ENCODE measurements at places on chromosomes 6 and 20.
A peak's percentile ranks its signal among the peaks of the same experiment; 100 is the strongest.

DNA sequence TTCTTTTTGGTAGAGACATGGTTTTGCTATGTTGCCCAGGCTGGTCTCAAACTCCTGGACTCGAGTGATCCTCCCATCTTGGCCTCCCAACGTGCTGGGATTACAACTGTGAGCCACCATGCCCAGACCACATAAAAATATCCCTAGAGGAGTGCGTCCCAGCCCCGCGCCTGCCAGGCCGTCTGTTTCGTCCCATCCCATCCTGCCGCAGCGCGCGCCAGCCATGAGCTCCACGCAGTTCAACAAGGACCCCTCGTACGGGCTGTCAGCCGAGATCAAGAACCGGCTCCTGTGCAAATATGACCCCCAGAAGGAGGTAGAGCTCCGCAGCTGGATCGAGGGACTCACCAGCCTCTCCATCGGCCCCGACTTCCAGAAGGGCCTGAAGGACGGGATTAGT, 16.6 kb upstream of the AMD1 start:
- DNase-seq = peak; percentile 36

- no peak for DNase-seq
Measured at GRCh38 chr6:11921017-11921438, 91.1 kb upstream of the HIVEP1 start.

DNA sequence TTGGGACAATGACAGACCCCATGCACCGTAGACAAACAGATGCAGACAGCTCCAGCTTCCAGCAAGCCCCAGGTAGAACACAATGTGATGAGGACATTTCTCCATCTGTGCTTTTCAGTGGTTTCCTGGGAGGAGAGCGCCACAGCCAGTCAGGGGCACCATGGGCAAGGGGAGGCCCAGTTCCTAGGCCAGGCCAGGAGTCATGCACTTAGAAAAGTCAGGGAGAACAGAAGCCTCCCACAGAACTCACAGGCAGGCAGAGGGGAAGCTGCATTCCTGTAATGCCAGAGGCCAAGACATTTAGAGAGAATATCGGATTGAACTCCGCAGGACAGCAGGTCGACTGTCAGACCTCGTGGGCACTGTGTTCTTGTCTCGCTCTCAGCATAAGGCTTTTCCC, 9.2 kb downstream of the SYNDIG1 start:
- no peak for DNase-seq

- DNase-seq = peak; percentile 82
Measured at GRCh38 chr20:29878281-29878741, 1379.2 kb upstream of the DEFB115 start.

- DNase-seq = no peak
Measured at GRCh38 chr6:9272671-9273070, 837.3 kb upstream of the SLC35B3 start.

- DNase-seq = no peak
Measured at GRCh38 chr20:34621036-34621343, 55.9 kb downstream of the PIGU start.

DNA sequence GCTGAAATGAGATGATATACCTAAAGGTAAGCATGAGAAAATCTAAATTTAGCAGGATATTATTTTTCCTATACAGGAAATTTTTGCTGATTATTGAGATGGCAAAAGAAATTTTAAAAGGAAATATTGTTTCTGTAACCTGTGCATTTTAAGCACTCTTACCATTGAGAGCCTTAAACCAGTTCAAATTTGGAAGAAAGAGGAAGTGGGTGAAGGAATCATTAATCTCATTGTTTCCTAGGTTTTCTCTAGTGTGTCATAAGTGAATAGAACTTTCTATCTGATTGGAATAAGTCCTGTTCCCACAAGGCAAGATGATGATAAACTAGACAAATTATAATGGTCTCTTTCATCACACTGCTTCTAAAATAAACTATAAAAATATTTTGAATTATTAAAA, 22.4 kb upstream of the FKBP1C start:
- no peak for DNase-seq

DNA sequence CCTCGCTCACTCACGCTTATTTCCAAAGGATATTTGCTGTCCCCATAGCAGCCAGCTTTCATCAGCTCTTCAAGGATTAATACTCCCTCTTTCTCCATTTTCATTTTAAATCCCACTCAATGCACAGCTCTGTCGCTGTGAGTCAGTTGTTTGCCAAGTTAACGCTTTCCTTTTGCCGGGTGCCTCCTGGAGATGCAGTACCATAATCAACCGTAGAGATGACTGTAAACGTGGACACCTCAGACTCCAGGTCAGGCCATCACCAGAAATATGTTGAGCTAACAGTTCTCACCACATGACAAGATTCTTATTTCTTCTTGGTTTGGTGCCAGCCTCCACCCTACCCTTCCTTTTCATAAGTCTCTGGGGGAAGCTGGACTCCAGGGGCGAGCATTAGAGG, 66.6 kb upstream of the TAB2 start:
- no peak for DNase-seq

- DNase-seq = no peak
Measured at GRCh38 chr20:43194137-43194536, 4.4 kb upstream of the PTPRT start.

GRCh38 chr6:108565893-108566292, 5.2 kb downstream of the FOXO3 start:
- DNase-seq = no peak

- no peak for DNase-seq
Measured at GRCh38 chr6:127880429-127880828, 20.4 kb downstream of the THEMIS start.

- no peak for DNase-seq
Measured at GRCh38 chr20:32204205-32205109, 3.1 kb downstream of the PLAGL2 start.

- no peak for DNase-seq
Measured at GRCh38 chr20:18849131-18849530, 35.5 kb downstream of the SCP2D1 start.

- DNase-seq = no peak
Measured at GRCh38 chr6:31719001-31719400, 2.5 kb downstream of the LY6G6C start.

DNA sequence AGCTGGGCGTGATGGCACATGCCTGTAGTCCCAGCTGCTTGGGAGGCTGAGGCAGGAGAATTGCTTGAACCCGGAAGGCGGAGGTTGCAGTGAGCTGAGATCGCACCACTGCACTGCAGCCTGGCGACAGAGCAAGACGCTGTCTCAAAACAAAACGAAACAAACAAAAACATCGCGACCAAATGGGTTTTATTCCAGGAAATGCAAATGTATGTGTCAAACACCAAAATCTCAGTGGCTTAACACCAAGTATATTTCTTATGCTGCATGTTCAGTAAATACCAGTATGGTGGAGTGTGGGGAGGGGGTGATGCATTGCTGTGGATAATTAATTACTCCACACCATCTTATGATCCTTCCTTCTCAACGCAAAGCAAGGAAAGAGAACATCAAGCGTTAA, 28.1 kb downstream of the ACTR5 start:
- no peak for DNase-seq
